ENCODE measurements at places on chromosomes 6 and 20.

DNA sequence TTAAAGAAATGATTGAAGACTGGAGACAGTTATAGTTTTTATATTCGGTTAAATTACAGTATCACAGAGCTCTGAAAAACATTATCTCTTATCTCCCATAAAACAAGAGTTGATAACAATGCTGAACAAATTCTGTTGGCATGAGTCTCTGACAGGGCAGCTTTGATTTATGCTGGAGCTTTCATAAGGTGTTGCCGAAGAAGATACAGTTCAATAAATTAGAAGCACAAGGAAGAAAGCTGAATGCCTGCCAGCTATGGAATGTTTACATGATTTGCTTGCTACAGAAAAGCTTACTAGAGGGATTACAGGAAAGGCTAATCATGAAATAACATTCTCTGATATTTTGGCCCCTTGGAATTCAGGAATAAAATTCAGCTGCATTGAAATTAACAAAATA is 431.9 kb upstream of the GJE1 start:
- DNase-seq, result no peak

DNA sequence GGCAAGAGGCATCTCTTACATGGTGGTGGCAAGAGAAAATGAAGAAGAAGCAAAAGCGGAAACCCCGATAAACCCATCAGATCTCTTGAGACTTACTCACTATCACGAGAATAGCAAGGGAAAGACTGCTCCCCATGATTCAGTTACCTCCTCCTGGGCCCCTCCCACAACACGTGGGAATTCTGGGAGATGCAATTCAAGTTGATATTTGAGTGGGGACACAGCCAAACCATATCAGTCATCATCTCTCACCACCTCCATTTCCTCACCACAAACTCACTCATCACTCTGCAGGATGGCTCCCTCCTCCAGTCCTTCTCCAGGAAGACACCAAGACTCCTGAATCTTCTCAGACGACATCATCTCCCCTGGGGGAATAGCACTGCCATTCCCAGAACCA is 25.8 kb upstream of the SLC16A10 start:
- DNase-seq, result no peak

DNA sequence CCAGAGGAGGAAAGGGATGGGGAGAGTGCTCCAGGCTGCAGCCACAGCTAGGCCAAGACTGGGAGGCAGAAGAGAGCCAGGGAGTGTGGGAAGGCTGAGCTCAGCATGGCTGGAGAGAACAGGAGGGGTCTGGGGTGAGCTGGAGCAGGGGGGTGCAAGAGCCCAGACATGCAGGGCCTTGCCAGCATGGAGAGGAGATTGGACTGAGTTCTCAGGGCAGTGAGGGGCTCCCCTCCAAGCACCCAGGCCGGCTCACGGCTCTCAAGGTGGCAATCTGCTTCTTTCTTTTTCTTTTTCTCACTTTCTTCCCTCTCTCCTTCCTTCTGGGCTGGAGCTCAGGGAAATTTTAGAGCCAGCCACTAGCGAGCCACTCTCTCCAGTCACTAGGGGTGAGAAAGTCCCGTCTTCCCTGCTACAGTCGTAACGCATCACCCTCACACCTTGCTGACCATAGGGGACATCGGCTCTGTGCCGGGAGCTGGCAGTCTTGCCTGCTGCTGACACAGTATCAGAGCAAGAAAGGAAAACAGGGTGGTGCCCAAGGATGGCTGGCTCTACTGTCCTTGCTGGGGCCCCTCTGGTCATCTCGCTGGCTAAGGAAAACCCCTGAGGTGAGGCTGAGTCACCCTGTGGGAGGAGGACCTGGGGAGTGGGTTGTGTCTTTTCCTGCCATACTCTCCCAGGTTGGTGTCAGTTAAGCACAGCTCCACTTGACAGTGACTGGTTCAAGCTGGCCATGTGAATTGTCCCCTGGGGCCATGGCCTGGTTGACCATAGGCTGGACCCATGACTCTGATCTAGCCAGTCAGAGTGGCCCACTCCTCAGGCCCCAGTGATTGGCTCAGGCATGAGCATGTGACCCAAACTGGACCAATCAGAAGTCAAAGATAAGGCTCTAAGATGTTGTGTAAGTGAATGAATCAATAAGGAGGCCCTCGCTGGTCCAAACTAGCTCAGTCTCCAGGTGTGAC is 135.1 kb upstream of the PMEPA1 start:
- no peak for DNase-seq

DNA sequence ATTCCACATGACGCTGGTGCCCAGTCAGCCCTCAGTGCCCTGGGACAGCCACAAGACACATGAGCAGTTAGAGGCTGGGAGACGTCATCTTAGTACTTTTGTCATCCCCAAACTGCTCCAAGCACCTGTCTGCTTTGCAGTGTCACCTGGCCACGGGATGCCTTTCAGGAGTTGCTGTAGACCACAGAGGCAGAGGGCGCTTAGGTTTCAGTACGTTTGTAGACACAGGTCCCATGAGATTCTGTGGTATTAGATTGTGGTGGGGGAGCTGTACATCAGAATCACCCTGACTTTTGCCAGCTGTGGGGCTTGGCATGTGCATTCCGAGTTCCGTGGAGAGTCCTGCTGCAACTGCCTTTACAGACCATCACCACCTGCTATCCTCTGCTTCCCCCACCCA is 16.7 kb downstream of the MAVS start:
- DNase-seq, result no peak

DNA sequence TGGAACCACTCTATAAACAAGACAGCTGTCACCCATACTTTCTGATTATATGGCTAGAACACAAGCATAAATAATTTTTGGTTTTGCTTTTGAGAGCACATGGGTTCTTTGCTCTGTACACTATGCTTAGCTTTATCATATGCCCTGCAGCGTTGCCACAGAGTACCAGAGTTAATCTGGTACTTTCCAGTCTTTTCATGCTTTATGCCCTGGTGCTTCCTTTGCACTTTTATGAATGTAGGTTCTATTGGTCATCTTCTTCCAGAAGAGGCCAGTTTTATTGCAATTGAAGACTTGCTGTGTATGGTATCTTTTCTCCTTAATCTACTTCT is 20.8 kb downstream of the SHLD1 start:
- DNase-seq, result no peak

GRCh38 chr20:2303673-2304072 is 7.9 kb downstream of the TGM3 start:
- no peak for DNase-seq

DNA sequence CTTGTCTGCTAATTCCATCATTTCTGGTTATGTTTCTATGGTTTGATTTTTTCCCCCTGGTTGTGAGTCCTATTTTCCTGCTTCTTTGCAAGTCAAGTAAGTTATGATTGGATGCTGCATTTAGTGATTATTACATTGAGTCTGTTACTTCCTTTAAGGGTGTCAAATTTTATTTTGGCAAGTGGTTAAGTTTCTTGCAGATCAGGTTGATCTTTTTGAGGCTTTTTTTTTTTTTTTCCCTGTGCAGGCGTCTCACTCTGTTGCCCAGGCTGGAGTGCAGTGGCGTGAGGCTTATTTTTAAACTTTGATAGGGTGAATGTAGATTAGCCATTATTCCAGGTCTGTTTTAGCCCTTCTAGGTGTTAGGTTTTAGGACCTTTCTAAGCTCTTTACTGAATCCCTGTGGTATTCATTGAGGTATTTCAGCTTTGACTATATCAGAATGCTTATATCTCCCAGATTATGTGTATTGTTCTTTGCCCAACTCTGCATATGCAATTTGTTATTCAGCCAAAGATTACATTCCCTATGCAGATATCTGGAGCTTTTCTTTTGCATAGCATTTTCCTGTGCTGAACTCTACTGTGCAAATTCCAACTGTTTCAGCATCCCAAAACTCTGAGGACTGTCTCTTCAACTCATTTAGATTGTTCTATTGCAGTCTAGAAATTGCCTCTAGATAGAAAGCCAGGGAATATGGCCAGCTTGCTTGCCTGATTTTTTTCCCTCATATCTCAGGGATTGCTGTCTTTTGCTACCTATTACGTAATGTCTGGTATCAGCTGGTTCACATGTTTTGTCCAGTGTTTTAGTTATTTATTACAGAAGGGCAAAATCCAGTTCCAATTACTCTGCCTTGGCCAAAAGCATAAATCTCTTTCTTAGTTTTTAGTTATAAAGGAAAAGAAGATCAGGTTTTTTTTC is 113.3 kb downstream of the AFG1L start:
- no peak for DNase-seq

DNA sequence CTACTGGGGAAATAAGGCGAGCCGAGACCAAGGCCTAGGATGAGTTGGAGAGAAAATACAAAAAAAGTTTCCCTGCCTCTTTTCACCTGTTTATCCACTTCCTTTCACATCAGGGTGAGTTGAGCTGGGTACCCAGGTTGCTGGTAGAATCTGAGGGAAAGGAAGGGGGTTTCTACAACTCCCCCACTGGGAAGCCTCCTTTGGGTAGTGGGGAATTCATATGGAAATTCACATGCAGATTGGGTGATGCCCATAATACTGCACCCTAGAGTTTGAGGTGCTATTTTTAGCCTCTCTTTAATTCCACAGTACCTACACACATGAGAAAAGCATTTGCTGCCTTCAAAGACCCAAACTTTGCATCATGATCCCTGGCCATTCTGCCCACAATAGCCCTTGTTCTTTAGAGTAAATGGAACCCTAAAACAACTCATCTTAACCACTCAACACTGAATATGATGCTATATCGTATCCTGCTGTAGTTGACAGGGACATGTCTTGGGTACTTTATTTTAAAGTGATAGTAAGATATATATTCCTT is 2.7 kb downstream of the OSTM1 start:
- no peak for DNase-seq

GRCh38 chr20:35653430-35653734 is 11.3 kb downstream of the CPNE1 start:
- no peak for DNase-seq

DNA sequence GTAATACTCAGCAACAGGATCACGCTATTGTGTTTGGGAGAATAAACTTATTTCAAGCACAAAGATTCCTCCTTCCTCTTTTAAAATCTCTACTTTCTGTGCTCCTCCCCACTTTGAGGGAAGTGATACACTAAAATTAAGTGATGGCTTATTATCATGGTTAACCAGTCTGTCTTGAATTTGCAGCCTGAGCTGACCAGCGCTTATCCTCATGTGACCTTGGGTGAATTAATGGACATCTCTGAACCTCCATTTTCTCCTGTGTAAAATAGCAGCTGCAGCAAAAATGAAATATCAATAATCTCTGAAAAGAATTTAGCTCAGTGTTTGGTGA is 222.6 kb downstream of the BCAS1 start:
- DNase-seq, result no peak

Data from kidney capillary endothelial cell (primary cell).